ENCODE measurements at places on chromosomes 12 and 14.

DNA sequence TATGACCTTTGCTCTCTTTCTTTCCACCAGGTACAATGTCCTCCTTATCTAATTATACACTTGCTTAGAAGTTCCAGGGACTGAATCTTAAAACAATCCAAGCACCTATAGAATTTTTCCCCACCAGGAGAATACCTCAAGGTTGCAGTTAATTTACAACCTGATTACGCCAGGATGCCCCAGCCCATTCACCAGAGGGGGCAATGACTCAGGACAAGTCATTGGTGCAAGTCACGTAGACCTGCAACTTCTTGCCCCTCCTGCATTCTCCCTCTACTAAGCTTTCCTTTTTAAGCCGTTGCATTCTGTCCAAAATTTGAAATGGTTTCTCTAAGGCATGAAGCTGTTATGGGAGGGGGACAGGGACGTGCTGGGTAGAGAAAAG, 111.1 kb upstream of the SCAF11 start:
- no peak for DNase-seq

DNA sequence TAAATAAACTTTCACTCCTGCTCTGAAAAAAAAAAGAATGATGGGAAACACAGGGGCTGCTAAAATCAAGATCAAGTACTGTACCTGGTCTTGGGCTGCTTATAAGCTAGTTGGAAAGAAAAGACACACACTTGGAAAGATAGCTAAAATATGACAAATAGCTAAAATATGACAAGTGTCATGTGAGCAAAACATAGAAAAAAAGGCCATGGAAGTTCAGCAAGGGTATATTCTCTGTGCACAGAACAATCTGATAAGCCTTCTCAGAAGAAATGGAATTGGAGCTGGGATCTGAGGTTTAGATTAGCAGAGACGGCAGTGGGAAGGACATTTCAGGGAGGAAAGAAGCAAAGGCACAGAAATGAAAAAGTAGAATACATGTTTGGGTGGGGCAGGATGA, 126.2 kb upstream of the PMCH start:
- no peak for DNase-seq

GRCh38 chr14:105340821-105341733, 26.5 kb downstream of the PACS2 start:
- no peak for DNase-seq

DNA sequence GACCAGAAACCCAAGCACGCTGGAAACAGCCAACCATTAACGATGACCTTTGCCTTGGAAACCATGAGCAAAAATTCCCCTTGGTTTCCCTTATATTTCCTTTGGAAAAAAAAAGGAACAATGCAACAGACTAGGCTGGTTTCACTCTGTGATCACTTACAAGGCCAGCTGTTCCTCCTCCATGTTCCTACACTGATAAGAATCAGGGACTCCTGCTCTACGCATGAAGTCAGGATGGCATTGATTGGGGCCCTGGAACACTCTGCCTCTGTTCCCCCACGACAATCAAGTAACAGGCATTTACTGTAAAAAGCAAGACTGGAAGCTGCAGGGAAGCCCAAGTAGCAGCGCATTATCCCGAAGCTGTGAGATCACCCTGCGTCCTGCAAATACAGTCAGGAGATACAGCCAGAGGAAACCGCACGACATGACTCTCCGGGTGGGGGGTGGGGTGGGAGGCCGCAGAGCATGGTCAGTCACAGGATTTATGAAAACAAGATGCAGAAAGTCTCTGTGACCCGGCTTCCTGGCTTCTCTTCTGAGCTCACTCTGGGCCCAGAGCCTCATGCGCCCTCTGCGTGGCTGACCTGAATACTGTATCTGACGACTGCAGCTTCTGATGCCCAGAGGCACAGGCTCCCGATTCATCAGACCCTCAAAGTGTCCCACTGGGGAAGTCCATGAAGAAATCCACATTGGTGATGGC, 31.1 kb downstream of the SSH1 start:
- DNase-seq = peak; percentile 93

DNA sequence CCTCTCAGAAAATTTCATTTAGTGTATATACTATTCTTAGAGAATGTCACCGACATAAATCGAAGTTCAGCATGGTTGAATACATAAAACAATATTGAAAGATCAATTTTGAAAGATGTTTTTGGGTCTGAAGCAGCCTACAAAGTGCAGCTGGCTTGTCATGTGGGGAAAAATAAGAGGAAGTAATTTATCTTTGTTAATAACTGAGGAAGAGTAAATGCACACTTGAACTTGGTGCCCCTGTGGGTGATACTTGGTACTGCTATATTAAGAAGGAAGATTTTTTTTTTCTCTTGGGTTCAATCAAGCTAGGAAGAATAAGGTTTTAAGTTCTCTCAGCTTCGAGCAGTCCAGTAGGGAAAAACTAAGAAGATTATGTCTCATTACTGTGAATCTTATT, 661.3 kb downstream of the RPL10L start:
- no peak for DNase-seq

DNA sequence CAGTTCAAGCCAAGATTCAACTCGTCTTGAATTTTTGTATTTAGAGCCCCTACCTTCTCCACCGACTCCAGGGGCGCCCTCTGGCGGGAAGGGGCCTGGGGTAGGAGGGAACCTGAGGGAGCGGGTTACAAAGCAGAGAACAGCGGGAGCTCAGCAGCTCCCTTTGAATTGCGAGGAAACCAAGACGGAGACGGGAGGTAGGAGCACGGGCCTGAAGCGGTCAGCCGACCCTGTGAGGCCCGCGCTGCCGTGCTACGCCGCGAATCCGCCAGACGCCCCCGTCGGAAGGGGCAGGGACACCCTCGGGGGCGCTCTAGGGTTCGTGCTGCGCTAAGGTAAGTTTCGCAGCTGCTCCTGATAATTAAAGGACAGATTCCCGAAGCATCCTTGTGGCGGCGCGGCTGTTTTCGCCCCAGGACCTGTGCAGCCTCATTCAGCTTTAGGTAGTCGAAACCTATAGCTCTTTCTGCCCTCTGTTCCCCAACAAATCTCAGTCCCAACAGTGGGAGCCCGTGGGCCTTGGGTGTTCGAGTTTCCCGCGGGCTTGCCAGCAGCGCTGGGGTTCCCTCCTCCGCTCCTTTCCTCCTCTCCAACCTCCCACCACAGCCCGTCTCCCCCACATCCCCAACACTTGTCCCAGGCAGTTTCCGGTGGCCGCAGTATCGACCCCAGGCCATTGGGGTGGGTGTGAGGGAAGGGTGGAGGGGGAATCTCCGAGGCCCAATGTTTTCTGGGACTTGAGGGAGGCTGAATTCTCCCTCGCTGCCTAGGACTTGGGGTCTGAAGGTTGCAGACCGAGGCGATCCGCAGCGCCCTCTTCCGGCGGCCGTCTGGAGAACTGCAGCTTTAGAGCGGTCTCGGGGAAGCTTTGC, 5.1 kb upstream of the NKX2-1 start:
- no peak for DNase-seq

- no peak for DNase-seq
Observed at GRCh38 chr12:101941306-101942249, 64.2 kb downstream of the DRAM1 start.

GRCh38 chr12:40171501-40171900, 53.3 kb upstream of the LRRK2 start:
- DNase-seq = peak; percentile 32

- peak; percentile 88 for DNase-seq
Observed at GRCh38 chr12:124613151-124613585, 45.8 kb upstream of the NCOR2 start.

GRCh38 chr12:697481-697880, 34.2 kb upstream of the NINJ2 start:
- no peak for DNase-seq

DNA sequence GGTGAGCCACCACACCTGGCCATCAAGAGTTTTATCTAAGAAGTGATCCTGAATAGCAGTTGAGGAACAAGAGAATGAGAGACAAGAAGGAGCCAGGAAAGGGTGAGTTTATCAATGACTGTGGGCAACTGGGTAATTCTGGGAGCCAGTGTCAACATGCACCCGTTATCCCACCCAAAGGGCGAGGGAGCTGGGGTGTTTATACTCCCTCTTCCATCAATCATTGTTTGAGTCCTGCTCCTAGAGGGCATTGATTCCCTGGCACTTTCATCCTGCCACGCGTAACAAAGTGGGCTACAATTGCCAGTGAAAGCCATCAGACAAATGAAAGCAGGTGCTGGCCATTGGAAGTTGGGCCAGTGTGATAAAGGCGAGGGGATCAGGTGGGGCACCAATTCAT, 136.3 kb downstream of the SUDS3 start:
- no peak for DNase-seq

DNA sequence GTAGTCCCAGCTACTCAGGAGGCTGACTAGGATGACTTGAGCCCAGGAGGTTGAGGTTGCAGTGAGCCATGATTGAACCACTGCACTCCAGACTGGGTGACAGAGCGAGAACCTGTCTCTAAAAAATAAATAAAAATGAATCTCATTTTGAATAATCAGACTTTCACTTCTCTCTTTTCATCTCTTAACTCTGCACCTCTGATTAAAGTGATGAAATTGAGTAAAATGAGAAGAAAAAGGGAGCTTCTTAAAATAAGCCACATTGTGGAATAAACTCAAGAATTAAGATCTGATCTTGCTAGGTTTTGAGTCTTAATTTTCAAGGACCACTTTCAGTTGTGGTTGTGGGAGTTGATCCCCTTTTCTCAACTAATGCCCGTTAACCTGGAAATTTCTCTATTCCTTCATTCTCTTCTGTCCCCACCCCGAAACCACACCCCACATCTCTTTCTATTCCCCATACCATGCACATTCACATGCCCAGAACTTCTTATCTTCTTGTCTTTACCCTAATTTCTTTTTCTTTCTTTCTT, 70.9 kb upstream of the ETV6 start:
- DNase-seq = no peak

DNA sequence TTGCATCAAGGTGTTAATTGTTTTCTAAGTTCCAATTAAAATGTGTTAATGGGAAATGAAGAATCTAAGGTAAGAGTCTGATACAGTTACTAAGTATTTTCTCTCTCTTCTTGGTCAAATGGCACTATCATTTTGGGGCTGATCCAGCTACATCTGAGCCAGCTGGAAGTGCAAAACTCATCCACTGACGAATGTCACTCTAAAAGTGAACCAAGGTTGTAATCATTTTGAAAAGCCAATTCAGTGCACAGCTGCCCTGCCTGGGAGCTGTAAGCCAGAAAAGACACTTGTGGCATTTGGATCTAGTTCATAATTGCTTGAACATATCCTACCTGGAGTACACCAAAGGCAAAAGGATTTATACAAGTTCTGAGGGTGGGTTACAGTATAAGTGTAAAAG, 1011.3 kb downstream of the AACS start:
- no peak for DNase-seq

DNA sequence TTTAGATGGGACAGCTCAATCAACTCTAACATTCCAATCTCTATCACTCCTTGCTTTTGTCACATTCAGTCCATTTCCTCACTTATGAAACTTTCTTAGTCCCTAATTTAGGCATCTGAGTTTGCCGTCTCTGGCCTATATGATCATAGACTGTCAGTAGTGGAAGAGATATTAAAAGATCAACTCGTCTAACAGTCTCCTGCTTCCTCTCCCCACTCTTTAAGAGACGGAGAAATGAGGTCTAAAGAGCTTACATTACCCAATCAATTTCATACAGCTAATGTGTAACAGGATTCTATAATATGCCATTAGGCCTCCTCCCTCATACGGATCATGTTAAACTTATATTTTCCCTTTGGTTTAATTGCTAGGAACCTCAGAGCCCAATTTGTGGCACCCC, 6.5 kb upstream of the ATP23 start:
- DNase-seq = no peak

GRCh38 chr14:24673534-24674203, 39.7 kb upstream of the GZMB start:
- DNase-seq = no peak

GRCh38 chr12:42683933-42684801, 94.6 kb upstream of the PRICKLE1 start:
- peak; percentile 68 for DNase-seq

DNA sequence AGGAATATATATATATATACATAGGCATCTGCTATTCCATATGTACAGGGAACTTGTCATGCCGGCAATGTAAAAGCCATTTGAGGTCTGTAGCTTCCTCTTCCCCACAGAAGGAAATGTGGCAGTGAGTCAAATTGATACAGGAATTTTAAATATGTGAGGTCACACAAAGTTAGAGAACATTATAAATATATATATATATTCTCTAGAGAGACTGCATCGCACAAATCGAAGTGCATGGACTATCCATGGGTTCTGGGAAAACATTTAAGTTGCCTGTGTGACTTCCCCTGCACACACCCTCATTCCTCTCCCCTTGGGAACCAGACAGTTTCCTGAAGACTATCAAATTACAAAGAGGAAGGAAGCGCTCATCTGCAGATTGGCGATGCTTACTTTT, 100.9 kb upstream of the CCDC91 start:
- DNase-seq = peak; percentile 65

GRCh38 chr12:124740691-124741137, 123.0 kb downstream of the SCARB1 start:
- peak; percentile 63 for DNase-seq

GRCh38 chr14:42027271-42027670, 420.6 kb downstream of the LRFN5 start:
- no peak for DNase-seq

- DNase-seq = no peak
Observed at GRCh38 chr14:75811136-75811829, 150.2 kb downstream of the TTLL5 start.

DNA sequence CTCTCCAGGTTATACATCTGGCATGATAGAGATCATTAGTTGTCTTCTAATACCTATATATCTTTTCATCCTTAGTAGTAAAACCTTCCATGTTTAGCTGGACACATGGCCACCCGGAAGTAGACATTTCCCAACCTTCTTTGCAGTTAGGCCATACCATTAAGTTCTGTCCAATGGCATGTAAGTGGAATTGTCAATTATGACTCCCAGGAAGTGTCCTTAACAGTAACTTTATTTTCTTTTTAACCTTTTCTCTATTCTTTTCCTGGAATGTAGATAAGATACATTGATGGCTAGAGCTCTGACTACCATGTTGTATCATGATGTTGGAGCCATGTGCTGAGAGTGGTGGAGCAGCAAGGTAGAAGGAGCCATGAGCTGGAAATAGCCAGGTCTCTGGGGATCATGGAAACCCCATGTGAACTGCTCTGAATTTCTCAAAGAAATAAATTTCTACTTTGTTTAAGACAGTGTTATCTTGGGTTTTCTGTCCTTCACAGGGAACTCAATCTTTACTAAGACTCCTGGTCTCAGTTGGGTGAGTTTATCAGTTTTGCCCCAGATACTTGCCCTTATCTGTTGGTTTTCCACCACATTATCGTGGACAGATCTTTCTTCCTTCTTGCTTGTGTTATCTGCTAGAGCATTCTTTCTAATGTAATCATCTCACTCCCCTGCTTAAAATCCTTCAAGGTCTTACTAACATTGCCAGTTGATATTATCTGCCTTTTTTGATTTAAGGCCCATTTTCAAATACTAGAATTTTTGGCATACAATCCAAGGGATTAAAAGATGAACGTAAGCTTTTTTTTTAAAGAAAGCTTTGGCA, 5.1 kb upstream of the LTA4H start:
- DNase-seq = no peak
